ENCODE measurements at places on chromosomes 5 and 9.

DNA sequence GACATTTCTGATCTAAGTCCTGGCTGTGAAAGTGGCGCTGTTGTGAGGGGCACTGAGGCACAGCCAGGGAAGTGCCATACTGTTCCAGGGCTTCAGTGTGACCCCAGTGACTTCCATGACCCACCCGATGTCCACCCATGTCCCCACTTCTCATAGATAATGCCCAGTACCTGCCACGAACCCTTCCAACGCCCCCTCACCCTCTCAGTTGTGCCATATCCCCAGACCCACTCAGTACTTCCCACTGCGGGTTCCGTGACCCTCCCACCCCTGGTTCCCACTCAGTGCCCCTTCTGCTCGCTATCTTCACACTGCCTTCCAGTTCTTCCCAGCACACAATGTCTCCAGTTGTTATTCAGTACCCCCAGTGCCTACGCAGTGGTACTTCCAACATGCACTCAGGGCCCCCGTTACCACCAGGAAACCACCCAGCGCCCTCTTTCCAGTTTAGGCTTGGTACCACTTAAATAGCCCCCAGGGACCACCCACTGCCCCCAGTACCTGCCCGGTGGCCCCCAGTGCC, 30.7 kb upstream of the PSD2 start:
- no peak for DNase-seq

DNA sequence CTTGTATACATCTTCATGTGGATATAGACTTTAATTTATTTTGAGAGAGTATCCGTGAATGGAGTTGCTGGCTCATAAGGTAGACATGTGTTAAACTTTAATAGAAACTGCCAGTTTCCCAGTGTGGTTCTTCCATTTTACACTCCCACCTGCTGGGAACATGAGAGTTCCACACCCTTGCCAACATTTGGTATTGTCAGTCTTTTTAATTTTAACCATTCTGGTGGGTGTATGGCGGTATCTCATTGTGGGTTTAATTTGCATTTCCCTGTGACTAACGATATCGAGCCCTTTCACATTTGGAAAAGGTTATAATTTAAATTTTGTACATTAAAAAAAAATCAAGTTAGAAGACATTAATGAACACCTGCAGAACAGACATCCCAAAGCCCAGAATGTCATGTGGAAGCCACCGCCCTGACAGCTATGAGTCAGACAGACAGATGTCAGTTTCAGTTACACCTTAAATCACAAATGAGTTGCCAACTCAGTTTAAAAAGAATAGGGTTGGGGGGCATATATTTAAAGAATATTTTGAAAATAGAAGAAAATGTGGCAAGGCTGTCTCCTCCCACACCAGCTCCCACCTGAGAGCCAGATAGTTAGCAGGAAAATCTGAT, 36.9 kb downstream of the ANKRD33B start:
- DNase-seq, result no peak

GRCh38 chr9:36153746-36154145, 15.4 kb upstream of the CCIN start:
- no peak for DNase-seq

GRCh38 chr9:94929369-94929756, 202.9 kb downstream of the AOPEP start:
- DNase-seq, result no peak

GRCh38 chr5:126438267-126438666, 15.1 kb downstream of the GRAMD2B start:
- DNase-seq, result no peak

DNA sequence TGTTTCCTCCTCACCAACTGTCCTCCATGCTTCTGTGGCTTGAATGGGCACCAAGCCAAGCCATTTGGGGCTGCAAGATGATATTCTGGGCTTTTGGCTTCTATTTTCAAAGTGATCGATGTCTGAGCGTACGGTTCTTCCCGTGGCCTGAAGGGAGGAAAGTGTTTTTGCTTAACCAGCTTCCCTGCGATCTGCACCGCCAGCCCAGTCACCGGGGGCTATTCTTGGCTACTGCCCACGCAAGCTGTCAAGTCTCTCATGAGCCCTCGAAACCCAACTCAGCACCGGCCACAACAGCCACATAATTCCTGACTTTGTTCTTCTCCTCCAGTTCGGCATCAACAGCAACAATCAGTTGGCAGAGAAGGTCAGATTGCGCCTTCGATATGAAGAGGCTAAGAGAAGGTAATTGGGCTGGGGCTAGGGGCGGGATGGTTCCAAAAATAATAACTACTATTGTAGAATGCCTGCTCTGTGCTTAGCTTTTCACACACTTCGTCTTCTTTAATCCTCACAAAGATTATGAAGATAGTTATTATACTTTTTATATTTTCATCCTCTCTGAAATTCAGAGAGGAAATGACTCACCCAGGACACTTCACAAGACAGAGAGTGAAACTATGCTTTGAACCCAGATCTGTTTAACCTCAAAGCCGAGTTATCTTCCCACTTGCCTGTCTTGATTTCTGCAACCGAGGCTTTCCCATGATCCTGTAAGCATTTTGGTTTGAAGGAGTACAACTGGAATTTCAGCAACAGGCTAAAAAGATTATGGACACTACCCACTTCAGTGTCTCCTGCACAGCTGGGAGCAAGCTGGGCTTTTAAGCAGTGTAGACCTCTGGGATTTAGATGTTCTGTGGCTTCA, 76.4 kb upstream of the RARS1 start:
- DNase-seq, result peak; percentile 39
